ENCODE measurements at places on chromosomes 6 and 20. TPM values are rescaled to one million over a fixed set of nuclear protein-coding genes. Genes with fewer than 3 reads are reported as not detected.

Gene CNR1
- total RNA-seq = 3.1 TPM

Gene ANKRD66
- total RNA-seq = not detected

Gene CAGE1
- 0.09 TPM for total RNA-seq

Gene RGS17
- 12.2 TPM for total RNA-seq

Gene DPPA5
- total RNA-seq = 1.5 TPM

Gene OTOR
- not detected for total RNA-seq

Gene DPM1
- total RNA-seq = 57.0 TPM

Gene OR12D3
- total RNA-seq = not detected

Gene GSTA2
- total RNA-seq = not detected

Gene HLA-DRB5
- total RNA-seq = 1.0 TPM

Gene TDP2
- total RNA-seq = 51.6 TPM

Gene CGAS
- 6.7 TPM for total RNA-seq

Gene TRDN
- total RNA-seq = 41.6 TPM

Gene APOM
- 3.4 TPM for total RNA-seq

Gene MATN4
- total RNA-seq = 4.0 TPM

Gene C20orf96
- total RNA-seq = 22.7 TPM

Gene LY86
- total RNA-seq = not detected

Gene RSPO3
- total RNA-seq = not detected

Gene CTNNBL1
- total RNA-seq = 81.6 TPM

Gene CST7
- not detected for total RNA-seq

Gene MAPK14
- 33.2 TPM for total RNA-seq

Gene NRN1
- 0.26 TPM for total RNA-seq

Gene SERPINB1
- total RNA-seq = 20.0 TPM

Gene UBE2J1
- 13.4 TPM for total RNA-seq

Gene MOCS1
- 19.7 TPM for total RNA-seq

Gene TMEM14B
- total RNA-seq = 83.8 TPM

Gene OR2B3
- total RNA-seq = not detected

Gene SLC17A2
- not detected for total RNA-seq

Gene CBFA2T2
- 11.0 TPM for total RNA-seq

Gene SRSF12
- total RNA-seq = 4.2 TPM

Gene CALHM4
- total RNA-seq = not detected

Gene SLC35D3
- 0.57 TPM for total RNA-seq

Gene TP53TG5
- not detected for total RNA-seq

Gene HLA-DQB1
- total RNA-seq = 1.2 TPM
